ENCODE measurements at places on chromosomes 5 and 9. TPM values are rescaled to one million over a fixed set of nuclear protein-coding genes. Genes with fewer than 3 reads are reported as not detected.
A peak's percentile ranks its signal among the peaks of the same experiment; 100 is the strongest.

- no peak for DNase-seq
Observed at GRCh38 chr5:172892713-172893112, 58.7 kb downstream of the ERGIC1 start.

GRCh38 chr9:6584881-6585597 is 60.5 kb downstream of the GLDC start:
- DNase-seq = no peak

- DNase-seq = no peak
Observed at GRCh38 chr5:113846941-113847340, 333.4 kb downstream of the YTHDC2 start.

The CCL27 gene
- not detected for total RNA-seq

The SHC3 gene
- total RNA-seq = not detected

DNA sequence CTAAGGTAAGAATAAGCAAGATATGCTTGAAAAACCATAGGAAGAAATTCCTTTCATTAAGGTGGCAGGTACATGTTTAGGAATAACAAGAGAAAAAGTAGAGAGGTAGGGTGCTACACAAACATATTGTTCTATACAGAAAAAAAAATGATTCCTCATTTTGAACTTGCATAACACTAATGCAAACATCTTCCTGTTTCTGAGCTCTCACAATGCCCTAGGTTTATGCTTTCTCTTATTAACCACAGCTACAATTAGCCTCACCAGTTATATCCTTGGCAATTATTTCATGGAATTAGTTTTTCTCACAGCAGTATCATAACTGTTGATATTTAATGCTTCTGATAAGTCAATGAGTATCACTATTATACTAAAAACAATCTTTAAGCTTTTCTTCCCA is 20.7 kb downstream of the CEMIP2 start:
- no peak for DNase-seq

GRCh38 chr5:104646416-104646815 is 1083.8 kb upstream of the NUDT12 start:
- no peak for DNase-seq

DNA sequence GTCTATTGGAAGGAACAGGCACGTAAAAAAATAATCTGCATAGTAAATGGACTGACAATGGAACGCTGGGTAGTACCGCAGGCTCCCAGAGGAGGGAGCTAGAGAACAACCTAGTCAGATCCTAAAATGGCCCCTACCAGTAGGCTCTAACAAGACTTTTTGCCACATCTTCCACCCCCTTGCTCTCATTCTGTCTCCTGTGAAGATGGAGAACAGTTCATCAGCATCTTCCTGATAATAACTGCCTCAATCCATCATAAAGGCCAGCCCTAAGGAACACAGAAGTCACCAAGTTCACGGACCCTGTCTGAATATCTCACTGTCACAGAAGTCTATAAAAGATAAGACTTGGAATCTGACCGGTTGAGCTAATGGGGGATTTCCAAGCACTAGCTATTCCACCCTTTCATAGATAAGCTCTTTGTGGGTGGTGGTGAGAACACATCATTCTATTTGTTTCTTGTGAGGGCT is 133.4 kb downstream of the SLC1A3 start:
- DNase-seq = peak; percentile 47

DNA sequence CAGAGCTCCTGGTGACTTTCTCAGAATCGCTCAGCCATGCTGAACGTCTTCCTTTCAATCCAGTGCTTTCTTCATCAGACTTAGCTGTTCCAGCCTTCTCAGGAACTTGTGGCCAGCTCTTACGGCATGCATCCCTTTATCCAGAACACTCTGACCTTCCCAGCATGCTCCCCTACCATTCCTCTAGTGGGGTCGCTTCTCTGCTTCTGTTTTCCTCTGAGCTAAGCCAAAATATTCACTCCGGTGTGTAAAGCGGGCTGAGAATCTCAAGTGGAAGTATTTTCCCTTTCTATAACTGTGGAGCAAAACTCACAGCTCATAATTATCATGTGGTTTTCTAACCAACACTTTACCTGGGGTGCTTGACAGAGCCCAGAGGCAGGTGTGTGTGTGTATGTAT is 6.2 kb downstream of the DCANP1 start:
- no peak for DNase-seq

DNA sequence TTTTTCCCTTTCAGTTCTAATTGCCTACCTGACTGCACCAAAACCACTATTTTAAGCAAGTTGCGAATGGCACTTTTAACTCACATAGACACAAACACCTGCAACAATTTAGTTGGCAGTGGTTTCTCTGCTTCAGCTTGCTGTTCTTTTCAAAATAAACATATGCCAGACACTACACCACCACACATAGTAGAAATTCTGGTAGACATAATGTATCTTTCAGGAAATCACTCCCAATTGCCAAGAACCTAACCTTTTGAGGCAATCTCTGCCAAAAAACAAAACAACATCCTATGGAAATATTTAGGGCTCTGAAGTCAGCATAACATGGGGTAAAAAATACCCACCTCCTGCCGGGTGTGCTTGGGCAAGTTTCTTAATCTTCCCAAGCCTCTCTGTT is 27.7 kb downstream of the GLIS3 start:
- no peak for DNase-seq

The PKD2L2 gene
- not detected for total RNA-seq

DNA sequence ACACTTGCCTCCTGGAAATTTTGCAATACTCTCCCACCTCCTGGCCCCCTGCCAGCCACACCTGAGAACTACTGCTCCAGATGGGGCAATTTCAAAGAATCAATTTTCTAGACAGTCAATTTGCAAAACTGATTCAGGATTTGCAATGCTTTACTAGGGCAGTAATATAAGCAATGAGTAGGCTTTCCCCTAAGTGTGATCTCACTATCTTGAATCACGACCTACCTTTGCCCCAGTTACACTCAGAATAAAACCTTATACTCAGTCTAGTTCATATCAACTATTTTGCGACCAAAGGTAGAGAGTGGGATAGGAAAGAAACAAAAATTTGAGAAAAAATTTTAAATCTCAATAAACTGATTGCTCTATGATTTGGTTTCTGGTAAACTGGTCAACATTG is 54.4 kb downstream of the DROSHA start:
- DNase-seq = no peak

The PAEP gene
- not detected for total RNA-seq

GRCh38 chr5:71937921-71938698 is 169.2 kb upstream of the MAP1B start:
- DNase-seq = no peak

The THOC3 gene
- 28.8 TPM for total RNA-seq

GRCh38 chr5:1686016-1686802 is 113.4 kb downstream of the MRPL36 start:
- no peak for DNase-seq

- DNase-seq = no peak
Observed at GRCh38 chr9:94300470-94301301, 27.8 kb downstream of the NUTM2F start.

The PCDHB16 gene
- not detected for total RNA-seq

DNA sequence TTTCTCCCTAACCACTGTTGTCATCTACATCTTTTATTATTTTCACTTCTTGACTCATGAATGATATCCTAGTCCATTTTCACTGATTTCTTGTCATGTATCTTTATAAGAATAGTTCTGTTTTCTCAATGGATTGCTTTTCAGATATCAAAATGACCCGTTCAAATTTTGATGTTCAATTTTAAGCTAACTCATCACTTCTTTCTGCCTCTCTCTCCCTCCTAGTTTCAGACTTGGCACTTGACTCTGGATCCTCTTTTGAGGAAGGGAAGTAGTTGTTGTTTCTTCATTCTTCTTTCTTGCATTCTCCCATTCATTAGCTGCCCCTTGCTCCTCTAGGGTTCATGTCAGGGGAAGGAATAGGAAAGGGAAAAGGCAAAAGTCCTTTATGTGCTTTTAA is 23.7 kb downstream of the CSNK1G3 start:
- DNase-seq = no peak

- DNase-seq = no peak
Observed at GRCh38 chr5:3590161-3590966, 5.3 kb upstream of the IRX1 start.

The PLAC8L1 gene
- total RNA-seq = 0.37 TPM

The ELAVL2 gene
- not detected for total RNA-seq

DNA sequence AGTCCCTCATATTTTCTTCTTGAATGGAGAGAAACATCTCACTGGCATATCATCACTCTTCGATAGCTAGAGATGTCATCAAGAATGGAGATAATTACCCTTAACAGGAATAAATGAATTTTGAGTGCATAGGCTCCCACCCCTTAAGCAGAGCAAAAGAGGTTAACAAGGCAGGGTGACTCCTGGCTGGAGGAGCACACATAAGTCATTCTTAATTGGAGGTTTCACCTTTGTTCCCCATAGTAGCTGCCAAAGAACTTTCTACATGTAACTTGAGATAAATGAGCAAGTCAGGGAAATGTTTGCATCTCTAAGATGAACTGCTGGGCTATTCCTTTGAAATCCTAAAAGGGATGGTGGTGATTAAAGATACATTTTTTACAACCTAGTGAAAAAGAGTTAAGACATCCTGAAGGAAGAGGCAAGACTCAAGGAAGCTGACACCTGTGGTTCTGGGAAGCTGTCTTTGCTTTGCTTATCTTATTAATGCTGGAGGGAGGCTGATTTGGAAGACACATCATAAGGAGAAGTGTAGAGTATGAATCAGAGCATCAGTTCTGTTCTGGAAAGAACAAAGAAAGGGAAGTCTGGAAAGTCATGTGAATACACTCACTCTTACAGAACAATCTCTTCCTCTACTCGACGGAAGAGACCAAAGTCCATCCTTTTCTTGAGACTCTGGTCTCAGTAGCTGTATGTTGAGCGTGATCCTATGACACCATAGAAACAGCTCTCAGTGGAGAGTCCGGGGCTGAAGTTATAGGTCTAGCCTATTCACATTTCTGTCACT is 326.3 kb downstream of the OSTF1 start:
- DNase-seq = no peak

DNA sequence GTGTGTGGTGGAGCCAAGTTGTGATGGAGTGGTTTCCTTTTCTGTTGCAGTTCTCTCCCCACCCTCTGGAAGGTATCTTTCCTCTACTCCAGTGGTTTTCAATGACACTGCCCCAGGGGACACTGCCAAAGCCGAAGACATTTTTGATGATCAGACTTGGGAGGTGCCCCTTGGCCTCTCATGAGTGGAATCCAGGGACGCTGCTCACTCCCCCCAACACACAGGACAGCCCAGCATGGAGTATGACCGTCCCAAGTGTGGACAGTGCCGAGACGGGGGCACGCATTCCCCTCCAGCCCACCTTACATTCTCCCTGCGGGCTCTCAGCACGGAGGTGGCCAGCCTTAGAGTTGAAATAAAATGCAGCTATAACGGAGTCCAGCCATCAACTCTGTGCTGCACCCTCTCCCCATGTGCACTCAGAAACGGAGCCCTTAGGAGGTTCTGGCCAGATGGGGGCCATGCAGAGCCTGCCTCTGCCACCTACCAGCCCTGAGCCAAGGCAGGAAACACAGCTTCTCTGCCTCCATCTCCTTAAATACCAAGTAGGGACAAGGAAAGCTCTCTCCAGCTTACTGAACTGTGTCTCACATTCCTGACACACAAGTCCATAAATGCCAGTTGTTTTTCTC is 150.8 kb downstream of the ROR2 start:
- DNase-seq = no peak

GRCh38 chr5:55231029-55231918 is 2.1 kb downstream of the CCNO start:
- peak; percentile 35 for DNase-seq

DNA sequence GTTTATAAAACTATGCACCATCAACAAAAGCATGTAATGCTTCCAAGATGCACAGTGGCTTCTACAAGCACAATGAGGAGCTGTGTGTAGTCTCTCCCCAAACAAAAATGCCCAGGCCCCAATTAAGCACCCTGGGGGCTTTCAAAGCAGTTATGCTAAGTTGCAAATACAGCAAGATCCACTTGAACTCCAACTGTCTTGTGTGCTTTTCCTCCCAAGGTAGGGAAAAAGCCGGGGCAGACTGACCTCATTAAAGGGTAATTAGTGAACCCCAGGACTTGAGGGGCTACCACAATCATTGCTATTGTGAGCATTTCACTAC is 13.1 kb downstream of the ZNF608 start:
- DNase-seq = no peak

DNA sequence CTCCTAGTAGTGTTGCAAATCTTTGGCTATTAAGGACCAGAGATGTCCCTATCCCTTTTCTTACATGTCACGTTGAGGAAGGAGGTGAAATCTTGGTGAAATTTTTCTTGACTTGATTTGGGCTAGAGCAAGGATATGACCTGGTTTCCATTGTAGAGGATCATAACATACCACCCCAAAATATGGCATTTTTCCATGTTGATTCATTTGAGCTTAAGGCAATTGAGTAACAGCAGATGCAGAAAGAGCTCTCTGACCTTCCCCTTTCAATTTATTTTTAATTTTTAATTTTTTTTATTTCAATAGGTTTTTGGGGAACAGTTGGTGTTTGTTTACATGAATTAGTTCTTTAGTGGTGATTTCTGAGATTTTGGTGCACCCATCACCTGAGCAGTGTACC is 61.2 kb upstream of the MAP1B start:
- no peak for DNase-seq

DNA sequence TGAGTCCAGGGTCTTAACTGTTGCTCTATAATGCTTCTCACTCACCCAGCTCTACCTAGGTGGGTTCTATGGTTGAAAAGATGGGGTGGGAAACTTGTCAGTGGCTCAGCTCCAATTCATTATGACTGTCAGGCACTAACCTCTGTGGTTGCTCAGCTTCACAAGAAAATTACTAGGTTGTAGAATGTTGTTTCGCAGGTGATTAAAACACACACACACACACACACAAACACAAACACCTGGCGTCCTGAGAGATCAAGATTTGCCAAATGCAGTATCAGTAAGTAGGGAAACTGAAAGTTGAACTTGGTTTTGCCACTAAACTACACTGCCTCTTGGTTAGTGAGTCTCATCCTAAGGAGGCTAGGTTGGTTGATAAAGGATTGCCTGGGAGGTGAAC is 2.8 kb downstream of the MCCC2 start:
- no peak for DNase-seq

GRCh38 chr9:128393145-128393775 is 22.1 kb downstream of the URM1 start:
- no peak for DNase-seq

The OXCT1 gene
- 27.3 TPM for total RNA-seq

DNA sequence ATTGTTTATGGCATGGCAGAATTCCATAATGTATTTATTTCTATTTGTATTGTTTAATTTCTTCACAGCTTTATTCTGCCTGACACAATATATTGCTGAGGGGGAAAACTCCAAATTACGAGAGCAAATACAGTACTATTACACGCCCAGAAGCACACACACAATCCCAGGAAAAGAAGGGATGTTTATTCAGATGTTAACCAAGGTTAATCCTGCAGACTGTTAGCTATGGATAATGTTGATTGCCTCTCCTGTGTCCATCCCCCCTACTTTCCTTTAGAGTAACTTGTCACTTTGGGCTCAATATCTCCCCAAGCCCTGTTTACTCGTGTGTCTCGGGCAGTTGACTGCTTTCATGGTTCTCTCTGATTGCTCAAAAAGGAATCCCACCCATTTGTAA is 84.2 kb upstream of the ERCC6L2 start:
- DNase-seq = no peak

DNA sequence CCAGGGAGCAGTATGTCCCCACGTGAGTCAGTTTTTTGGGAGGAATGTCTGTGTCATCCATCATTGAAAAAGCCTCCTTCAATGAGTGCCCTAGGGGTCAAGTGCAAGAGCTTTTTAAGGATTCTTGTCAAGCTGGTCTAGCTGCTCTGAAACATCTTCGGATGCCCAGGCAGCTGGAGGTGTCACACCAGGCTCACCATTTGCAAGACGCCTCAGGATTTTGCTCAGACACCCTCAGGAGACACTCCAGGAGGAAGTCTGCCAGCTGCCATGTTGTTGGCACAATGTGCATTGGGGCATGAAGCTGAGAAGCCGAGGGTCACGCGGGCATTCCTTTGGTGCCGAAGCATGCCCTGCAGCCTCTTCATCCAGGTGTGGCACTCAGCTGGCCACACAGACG is 111.1 kb upstream of the S1PR3 start:
- DNase-seq = no peak
